ENCODE measurements at places on chromosomes 5 and 9.

DNA sequence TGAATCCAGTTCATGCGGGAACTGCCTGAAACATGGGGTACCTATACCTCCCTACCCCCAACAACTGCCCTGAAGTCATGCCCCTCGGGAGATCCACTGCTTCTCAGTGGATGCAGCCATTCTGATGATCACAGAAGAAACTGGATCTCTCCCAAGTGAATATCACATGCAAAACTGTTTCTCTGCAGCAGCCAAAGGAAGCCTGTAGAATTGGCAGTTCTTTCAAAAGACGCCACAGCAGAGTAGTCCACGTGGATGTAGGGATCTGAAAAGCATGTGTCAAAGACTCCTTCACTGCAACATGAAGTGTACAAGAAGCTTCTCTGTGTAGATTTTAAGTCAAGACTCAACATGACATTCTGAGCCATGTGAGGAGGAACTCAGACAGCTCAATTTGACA is 286.7 kb downstream of the NR3C1 start:
- DNase-seq, result no peak

GRCh38 chr5:3100921-3101551 is 349.6 kb upstream of the IRX2 start:
- no peak for DNase-seq

GRCh38 chr9:7212101-7212500 is 454.3 kb downstream of the KDM4C start:
- no peak for DNase-seq

- DNase-seq, result peak; percentile 1
These were observed 136.7 kb upstream of the MOCS2 start for GRCh38 chr5:53246042-53246836.

GRCh38 chr5:60701321-60701968 is 1.5 kb upstream of the DEPDC1B start:
- no peak for DNase-seq

- no peak for DNase-seq
These were observed 93.8 kb downstream of the GABBR2 start for GRCh38 chr9:98614941-98615340.

DNA sequence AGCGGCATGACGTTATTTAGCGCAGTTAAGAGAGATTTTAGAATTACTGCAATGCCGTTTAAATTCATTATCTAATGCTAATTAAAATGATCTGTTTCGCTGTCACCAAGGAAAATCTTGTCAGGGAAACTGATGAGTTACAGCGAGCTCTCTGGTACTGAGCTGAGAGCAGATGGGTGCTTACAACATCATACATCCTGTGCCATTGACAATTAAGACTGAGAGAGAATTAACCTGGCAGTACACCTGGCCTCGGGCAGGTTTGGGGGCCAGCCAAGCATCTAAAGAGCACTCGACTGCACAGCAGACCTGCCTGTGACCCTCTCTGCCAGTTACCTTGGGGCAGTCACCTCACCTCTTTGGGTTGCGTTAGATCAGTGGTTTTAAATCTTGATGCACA is 55.0 kb downstream of the PUM3 start:
- no peak for DNase-seq

- DNase-seq, result no peak
These were observed 215.6 kb downstream of the KIF4B start for GRCh38 chr5:155229135-155229534.

DNA sequence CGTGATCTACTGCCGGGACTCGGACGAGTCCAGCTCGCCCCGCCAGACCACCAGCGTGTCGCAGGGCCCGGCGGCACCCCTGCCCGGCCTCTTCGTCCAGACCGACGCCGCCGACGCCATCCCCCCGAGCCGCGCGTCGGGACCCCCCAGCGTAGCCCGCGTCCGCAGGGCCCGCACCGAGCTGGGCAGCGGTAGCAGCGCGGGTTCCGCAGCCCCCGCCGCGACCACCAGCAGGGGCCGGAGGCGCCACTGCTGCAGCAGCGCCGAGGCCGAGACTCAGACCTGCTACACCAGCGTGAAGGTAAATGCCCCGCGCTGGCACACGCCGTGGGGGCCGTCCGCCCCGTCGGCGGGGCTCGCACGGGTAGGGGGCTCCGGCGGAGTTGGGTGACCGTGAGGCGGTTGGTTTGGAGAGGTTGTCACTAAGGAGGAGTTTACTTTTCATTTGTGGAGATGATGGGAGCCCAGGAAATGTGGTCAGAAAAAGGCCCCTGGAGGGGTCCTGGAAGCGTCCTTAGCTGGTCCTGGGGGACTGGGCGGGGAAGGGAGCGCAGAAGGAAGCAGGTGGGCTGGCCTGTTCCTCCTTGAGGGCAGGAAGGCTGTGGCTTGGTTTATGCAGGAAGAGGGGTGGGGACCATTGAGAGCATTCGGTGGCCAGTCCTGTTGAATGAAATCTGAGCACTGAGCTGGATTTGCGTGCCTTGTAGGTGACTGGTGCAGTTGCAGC is 647 bp downstream of the PDE8B start:
- DNase-seq, result no peak

GRCh38 chr5:179766021-179766725 is 27.6 kb upstream of the LTC4S start:
- DNase-seq, result no peak

DNA sequence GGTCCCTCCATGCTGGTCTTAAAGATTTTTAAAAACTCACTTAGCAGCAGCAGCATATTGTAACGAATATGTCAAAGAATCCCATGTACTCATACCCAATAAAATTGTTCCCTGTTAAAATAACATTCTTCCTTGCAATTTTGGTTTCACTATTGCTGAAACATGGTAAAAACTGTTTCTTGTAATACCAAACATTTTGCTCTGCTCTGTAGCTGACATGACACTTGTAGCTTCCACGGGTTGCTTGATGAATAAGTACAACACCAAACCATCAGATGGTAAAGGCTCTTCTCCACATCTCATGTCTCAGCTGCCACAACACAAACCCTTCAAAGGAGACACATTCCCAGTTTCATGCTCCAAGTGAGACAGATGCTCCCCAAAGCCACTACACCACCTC is 180.7 kb upstream of the PTGER4 start:
- DNase-seq, result no peak

- DNase-seq, result no peak
These were observed 259.1 kb downstream of the GABRB2 start for GRCh38 chr5:161287436-161287835.

- peak; percentile 62 for DNase-seq
These were observed 485.6 kb downstream of the ZSWIM6 start for GRCh38 chr5:61817472-61818326.

- DNase-seq, result no peak
These were observed 13.6 kb upstream of the RASA1 start for GRCh38 chr5:87254035-87254434.

GRCh38 chr5:13045897-13046551 is 898.5 kb downstream of the DNAH5 start:
- no peak for DNase-seq

DNA sequence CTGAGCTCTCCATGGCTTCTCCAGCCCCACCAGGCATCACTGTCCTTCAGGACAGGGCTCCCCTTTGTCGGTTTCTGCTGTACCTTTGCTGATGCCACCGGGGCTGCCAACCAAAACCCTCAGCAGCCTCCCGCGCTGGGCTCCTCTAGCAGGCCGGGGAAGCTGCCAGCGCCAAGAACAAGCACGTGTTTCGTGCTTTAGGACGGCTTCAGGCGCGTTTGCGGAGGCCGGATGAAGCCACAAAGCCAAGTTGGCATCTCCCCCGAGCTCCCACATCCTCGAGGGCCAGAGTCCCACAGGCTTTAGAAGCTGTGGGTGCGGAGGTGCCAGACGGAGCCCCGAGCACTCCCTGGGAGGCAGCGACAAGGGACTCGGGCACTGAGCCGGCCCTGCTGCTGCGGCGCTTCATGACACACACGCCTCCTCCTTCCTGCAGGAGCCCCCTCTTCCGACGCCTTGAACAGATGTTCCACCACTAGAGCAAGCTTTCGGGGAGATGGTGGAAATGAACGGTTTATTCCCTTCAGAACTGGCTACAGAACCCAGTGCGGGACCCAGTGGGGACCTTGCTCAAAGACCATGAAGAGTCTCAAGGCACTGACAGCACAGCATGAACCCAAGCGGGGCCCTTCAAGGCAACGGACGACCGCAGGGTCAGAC is 36.7 kb downstream of the SARDH start:
- DNase-seq, result no peak

- DNase-seq, result no peak
These were observed 38.6 kb downstream of the GRAMD2B start for GRCh38 chr5:126461838-126462237.

DNA sequence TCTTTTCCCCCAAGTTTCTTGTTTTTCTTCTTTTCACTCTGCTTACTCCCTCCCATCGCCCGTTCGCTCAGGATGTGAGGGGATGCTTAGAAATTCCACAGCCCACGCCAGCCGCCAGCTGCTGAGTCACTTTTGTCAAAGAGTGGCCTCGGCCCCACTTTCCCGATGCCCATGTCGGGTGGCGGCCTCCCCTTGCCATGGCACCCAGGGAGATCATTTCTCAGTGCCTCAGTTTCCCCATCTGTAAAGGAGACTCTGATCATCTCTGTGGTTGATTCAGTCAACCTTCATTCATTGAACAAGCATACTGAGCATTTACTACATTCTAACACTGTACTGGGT is 353 bp upstream of the PDGFRB start:
- no peak for DNase-seq

DNA sequence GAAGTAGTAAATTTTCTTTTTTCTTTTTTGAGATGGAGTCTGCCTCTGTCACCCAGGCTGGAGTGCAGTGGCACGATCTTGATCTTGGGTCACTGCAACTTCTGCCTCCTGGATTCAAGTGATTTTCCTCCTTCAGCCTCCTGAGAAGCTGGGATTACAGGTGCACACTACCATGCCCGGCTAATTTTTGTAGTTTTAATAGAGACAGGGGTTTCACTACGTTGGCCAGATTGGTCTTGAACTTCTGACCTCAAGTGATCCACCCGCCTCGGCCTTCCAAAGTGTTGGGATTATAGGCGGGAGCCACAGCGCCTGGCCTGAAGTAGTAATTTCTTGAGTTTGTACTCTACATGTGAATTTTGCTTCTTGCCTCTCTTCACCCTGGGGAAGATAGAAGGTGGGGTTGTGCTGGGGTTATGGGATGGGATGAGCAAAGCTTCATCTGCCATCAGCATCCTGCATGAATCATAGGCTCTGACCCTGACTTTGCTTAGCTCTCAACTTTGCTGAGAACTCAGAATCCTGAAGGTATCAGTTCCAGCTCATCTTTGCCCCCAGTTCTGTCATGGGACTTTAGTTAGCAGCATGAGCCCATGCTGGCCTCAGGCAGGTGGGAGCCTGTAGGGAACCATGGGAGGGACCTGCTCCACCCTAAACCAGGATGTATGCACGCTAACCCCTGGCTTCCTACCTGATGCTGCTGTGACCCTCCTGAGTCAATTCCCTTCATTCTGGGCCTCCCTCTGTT is 9.3 kb upstream of the CCL21 start:
- DNase-seq, result no peak

GRCh38 chr9:14219850-14220249 is 94.1 kb downstream of the NFIB start:
- no peak for DNase-seq

DNA sequence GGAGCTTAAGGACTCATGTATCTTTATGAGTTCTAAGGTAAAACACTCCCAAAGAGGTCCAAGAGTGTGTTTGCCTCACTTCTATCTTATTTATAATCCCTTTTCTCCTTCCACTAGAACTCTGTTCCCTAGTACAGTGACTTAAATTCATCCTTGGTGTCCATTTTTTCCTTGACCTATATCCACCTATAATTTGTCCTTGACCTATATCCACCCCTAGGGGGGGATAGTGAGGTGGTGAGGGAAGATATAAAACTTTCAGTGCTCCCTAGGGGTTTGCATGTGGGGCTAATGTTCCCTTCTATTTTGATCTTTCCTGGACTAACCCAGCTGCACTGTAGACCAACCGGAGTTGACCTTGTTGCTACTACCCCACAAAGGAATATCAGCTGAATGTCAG is 83.5 kb upstream of the GNAQ start:
- DNase-seq, result no peak

GRCh38 chr9:97536480-97536879 is 35.0 kb downstream of the TMOD1 start:
- DNase-seq, result no peak

- DNase-seq, result no peak
These were observed 58.2 kb downstream of the EHMT1 start for GRCh38 chr9:137676998-137677397.

DNA sequence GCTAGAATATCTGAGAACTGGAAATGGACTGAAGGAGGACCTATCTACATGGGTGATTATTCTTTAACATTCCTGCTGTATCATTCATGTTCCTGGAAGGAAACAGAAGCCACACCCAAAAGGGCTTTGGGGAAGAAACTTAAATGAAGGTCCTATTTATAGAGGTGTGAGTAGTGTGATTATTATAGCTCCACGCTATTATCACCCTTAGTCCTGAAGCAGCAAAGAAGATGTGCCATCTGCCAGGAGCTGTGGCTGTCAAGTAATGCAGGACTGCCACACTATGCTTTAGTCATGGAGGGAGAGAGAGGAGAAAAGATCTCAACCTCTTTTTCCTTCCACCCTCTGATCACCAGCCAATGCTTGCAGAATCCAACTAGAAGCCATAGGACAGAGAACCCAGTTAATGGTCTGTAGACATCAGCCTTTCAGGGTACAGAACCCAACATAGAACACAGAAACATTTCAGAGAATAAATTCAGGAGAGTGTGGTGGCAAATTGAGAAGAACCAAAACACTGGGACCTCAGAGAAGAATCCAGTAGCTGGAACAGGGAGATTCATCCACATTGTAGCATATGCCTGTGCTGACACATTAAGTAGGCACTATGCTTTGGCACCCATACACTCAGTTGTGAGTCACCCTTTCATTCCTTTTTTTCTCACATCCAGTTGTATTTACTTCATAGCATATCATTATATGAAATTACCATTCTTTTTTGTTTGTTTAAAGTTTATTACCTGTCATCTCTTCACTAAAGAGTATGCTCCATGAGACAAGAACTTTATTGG is 21.0 kb upstream of the RNF180 start:
- no peak for DNase-seq

- DNase-seq, result no peak
These were observed 167.7 kb downstream of the TARS1 start for GRCh38 chr5:33608344-33609041.

DNA sequence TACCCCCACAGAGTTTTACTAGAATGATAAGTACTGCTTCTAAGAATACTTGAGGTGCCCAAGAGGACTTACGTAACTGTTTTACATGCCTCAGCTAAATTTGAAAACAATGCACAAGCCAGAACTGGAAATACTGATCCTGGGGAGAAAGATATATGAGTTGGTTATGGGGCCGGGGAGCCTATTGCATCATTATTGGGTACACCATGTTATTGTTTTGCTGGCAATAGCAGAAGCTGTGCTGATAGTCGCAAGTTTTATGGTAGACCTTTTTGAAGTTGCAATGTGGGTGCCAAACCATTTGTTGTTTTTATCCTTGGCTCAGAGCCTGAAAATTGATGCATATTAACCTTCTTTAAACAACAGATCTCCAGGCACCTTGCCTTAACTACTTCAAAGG is 108.4 kb upstream of the DHFR start:
- no peak for DNase-seq
